ENCODE measurements at places on chromosomes 12 and 14. TPM values are rescaled to one million over a fixed set of nuclear protein-coding genes. Genes with fewer than 3 reads are reported as not detected.

- H3K27me3 ChIP-seq: no peaks in the 10 kb centered on the region
- no peaks in the 10 kb centered on the region for H3K4me1 ChIP-seq
- H3K4me3 ChIP-seq: no peak overlapping the region
- no peak for DNase-seq
- no peak overlapping the region for H3K27ac ChIP-seq
These were observed 446 bp downstream of the STAC3 start for GRCh38 chr12:57250541-57250940.

The AKAP6 gene
- total RNA-seq: 7.3 TPM

The CLEC4C gene
- not detected for total RNA-seq

- no peak for DNase-seq
- no peak overlapping the region for H3K27ac ChIP-seq
- no peaks in the 10 kb centered on the region for H3K27me3 ChIP-seq
- no peaks in the 10 kb centered on the region for H3K4me1 ChIP-seq
- no peak overlapping the region for H3K4me3 ChIP-seq
These were observed 86.7 kb downstream of the BCL2L14 start for GRCh38 chr12:12157424-12157823.

DNA sequence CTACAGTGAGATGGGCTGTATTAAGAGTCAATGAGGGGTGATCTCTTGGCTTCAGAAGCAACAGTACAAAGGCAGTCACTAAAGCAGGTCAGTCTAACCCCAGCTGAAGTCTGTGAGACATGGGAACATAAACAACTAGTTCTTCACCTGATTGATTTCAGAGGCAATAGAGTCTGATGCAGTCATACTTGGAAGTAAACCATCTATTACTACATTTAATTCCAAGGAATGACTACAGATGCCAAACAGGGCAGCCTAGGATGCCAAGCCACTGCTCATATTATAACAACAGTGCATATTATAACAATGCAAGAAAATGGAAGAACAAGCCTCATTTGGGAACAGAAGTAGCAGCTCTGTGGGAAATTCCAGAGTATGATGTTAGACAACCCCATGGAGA is 35.8 kb downstream of the GRIN2B start:
- H3K4me1 ChIP-seq: no peaks in the 10 kb centered on the region
- no peaks in the 10 kb centered on the region for H3K36me3 ChIP-seq
- DNase-seq: no peak
- no peak overlapping the region for H3K27ac ChIP-seq
- no peak overlapping the region for H3K4me3 ChIP-seq

DNA sequence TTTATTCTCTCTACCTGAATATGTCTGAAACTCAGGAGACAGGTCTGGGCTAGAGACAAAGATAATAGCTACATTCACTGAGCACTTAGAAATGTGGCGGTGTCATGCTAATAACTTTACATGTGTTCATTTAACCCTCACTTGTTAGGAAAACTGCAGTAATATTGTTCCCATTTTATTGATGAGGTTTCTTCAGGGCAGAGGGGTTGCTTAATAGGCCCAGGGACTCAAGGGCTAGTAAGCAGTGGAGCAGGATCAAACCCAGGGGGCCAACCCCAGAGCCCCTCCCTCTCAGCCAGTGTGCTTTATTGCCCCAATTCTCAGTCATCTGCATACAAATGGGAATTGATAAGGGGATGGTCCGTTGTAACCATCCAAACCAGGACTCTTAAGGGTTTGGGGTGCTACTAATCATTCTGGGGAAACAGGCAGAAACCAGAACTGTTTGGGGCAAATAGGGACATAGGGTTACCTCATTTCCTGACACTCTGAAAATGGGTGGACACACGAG is 142.8 kb upstream of the AMIGO2 start:
- peak overlapping the region; percentile 8 for H3K27ac ChIP-seq
- H3K27me3 ChIP-seq: no peaks in the 10 kb centered on the region
- peaks cover 31% of the 10 kb centered on the region for H3K4me1 ChIP-seq
- no peaks in the 10 kb centered on the region for H3K36me3 ChIP-seq
- H3K4me3 ChIP-seq: no peak overlapping the region
- no peak for DNase-seq

- no peaks in the 10 kb centered on the region for H3K4me1 ChIP-seq
- no peak overlapping the region for H3K27ac ChIP-seq
- no peaks in the 10 kb centered on the region for H3K27me3 ChIP-seq
- no peak overlapping the region for H3K4me3 ChIP-seq
- H3K36me3 ChIP-seq: no peaks in the 10 kb centered on the region
These were observed 216.6 kb downstream of the RAD51B start for GRCh38 chr14:68036202-68036601.

The DPY19L2 gene
- total RNA-seq: 3.4 TPM

The RDH12 gene
- total RNA-seq: 2.6 TPM

The MYF5 gene
- total RNA-seq: not detected

DNA sequence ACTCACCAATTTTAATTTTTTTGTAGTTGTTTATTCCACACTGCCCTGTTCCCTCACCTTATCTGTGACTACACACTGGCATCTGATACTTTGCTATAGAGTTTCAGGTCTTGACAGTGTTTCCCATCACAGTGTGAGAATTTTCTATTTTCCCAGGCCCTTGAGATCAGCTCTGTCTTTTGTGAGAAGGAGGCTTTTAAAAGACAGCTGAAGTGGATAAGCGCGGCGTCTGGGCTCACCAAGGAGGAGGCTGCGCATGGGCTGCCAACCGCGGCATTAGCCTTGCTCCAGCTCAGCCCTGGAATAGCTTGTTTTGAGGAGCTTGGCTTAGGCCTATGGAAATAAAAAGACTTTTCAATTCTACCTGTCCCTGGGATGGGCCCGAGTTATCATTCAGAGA is 181.3 kb downstream of the RMST start:
- H3K4me3 ChIP-seq: no peak overlapping the region
- no peak overlapping the region for H3K27ac ChIP-seq
- no peak for DNase-seq
- H3K27me3 ChIP-seq: no peaks in the 10 kb centered on the region
- H3K36me3 ChIP-seq: no peaks in the 10 kb centered on the region
- no peaks in the 10 kb centered on the region for H3K4me1 ChIP-seq

The EML1 gene
- total RNA-seq: 10.4 TPM

The FAM181A gene
- not detected for total RNA-seq

The ANKRD33 gene
- total RNA-seq: not detected

The C12orf50 gene
- total RNA-seq: 0.39 TPM

The PTPN21 gene
- total RNA-seq: 11.1 TPM

The PFKM gene
- 103 TPM for total RNA-seq

- H3K27me3 ChIP-seq: no peaks in the 10 kb centered on the region
- no peak for DNase-seq
- no peak overlapping the region for H3K4me3 ChIP-seq
These were observed 29.6 kb downstream of the PRDM4 start for GRCh38 chr12:107731366-107731765.

DNA sequence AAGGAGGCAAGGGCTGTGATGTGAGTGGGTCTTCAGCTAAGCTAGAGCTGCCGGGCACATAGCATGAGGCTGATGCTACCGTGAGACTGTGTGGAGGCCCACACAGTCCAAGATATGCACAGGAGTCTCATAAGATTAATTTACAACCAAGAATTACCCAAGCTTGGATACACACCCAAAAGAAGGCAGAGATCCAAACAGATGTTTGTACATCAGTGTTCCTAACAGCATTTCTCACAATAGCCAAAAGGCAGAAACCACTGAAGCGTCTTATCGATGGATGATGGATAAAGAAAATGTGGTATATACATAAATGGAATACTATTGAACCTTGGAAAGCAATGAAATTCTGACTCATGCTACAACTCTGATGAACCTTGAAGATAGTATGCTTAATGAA is 40.8 kb upstream of the RIC8B start:
- no peaks in the 10 kb centered on the region for H3K4me1 ChIP-seq
- DNase-seq: no peak
- no peak overlapping the region for H3K27ac ChIP-seq

GRCh38 chr12:32117316-32117715 is 10.7 kb downstream of the BICD1 start:
- no peaks in the 10 kb centered on the region for H3K27me3 ChIP-seq
- DNase-seq: no peak
- no peak overlapping the region for H3K4me3 ChIP-seq
- peaks cover 10% of the 10 kb centered on the region for H3K4me1 ChIP-seq
- no peaks in the 10 kb centered on the region for H3K36me3 ChIP-seq

- H3K27me3 ChIP-seq: no peaks in the 10 kb centered on the region
- no peaks in the 10 kb centered on the region for H3K36me3 ChIP-seq
- no peak overlapping the region for H3K4me3 ChIP-seq
- H3K27ac ChIP-seq: no peak overlapping the region
- peaks cover 4% of the 10 kb centered on the region for H3K4me1 ChIP-seq
These were observed 52.2 kb downstream of the GOLGA5 start for GRCh38 chr14:92846162-92846897.

GRCh38 chr12:131528144-131528543 is 182.7 kb upstream of the SFSWAP start:
- DNase-seq: no peak
- no peaks in the 10 kb centered on the region for H3K4me1 ChIP-seq
- H3K36me3 ChIP-seq: no peaks in the 10 kb centered on the region
- H3K4me3 ChIP-seq: no peak overlapping the region
- H3K27ac ChIP-seq: no peak overlapping the region

DNA sequence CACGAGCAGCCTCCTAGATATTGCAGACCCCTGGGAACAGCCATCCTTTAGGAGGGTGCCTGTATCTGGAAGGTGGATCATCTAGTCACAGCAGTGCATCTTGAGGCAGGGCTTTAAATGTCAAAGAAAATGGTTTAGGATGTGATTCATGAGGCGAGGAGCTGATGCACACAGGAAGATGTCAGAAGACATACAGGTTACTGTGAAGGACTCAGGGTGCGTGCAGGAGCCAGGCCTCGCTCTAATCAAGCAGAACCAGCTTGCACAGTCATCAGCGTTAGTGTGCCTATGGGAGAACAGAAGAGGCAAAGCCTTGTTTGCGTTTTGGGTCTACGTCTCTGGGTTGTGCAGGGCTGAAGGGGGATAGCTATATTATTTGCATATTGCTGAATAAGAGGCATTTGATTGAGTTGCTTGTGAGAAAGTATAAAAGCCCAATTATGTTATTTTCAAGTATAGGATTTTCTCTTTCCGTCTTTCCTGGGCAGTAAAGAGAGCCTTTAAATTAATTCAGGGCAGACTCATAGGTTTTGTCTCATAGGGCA is 77.3 kb upstream of the RPH3A start:
- no peak for DNase-seq
- H3K4me3 ChIP-seq: no peak overlapping the region
- H3K27ac ChIP-seq: no peak overlapping the region
- H3K4me1 ChIP-seq: no peaks in the 10 kb centered on the region

GRCh38 chr12:72075891-72076557 is 137.4 kb downstream of the TPH2 start:
- H3K27me3 ChIP-seq: no peaks in the 10 kb centered on the region
- no peaks in the 10 kb centered on the region for H3K36me3 ChIP-seq
- DNase-seq: no peak
- no peaks in the 10 kb centered on the region for H3K4me1 ChIP-seq
- H3K27ac ChIP-seq: no peak overlapping the region
- no peak overlapping the region for H3K4me3 ChIP-seq

DNA sequence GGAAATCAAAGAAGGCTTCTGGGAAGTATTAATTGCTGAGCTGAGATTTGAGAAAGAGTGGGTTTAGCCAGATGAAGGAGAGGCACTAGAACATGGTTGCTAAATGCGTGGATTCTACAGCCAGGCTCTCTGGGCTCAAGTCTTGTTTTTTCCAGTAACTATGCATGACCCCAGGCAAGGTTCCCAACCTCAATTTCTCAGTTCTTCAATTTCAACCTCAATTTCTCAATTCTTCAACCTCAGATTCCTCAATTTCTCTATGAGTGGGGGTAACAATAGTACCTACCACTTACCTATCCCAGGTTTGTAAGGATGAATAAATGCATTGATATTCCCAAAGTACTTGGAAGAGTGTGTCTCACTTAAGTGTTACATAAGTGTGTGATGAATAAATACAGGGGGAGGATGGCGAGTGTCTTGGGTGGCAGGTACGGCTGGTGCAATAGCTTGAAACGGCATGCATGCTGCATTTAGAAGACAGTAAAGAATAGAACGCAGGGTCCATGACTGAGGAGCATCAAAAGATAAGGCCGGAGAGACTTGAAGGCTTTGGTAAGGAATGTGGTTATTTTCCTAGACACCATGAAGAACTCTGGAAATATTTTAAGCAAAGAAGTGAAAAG is 149.1 kb upstream of the ATP2B1 start:
- no peaks in the 10 kb centered on the region for H3K36me3 ChIP-seq
- no peak for DNase-seq
- H3K27ac ChIP-seq: no peak overlapping the region
- H3K4me3 ChIP-seq: no peak overlapping the region
- no peaks in the 10 kb centered on the region for H3K4me1 ChIP-seq
- no peaks in the 10 kb centered on the region for H3K27me3 ChIP-seq

- H3K36me3 ChIP-seq: no peaks in the 10 kb centered on the region
- H3K4me1 ChIP-seq: no peaks in the 10 kb centered on the region
- no peaks in the 10 kb centered on the region for H3K27me3 ChIP-seq
These were observed 8.9 kb downstream of the ISCA2 start for GRCh38 chr14:74502236-74503019.

GRCh38 chr12:25785134-25785533 is 173.3 kb upstream of the RASSF8 start:
- no peaks in the 10 kb centered on the region for H3K36me3 ChIP-seq
- H3K27ac ChIP-seq: no peak overlapping the region
- no peak overlapping the region for H3K4me3 ChIP-seq
- H3K4me1 ChIP-seq: peaks cover 25% of the 10 kb centered on the region
- DNase-seq: no peak

DNA sequence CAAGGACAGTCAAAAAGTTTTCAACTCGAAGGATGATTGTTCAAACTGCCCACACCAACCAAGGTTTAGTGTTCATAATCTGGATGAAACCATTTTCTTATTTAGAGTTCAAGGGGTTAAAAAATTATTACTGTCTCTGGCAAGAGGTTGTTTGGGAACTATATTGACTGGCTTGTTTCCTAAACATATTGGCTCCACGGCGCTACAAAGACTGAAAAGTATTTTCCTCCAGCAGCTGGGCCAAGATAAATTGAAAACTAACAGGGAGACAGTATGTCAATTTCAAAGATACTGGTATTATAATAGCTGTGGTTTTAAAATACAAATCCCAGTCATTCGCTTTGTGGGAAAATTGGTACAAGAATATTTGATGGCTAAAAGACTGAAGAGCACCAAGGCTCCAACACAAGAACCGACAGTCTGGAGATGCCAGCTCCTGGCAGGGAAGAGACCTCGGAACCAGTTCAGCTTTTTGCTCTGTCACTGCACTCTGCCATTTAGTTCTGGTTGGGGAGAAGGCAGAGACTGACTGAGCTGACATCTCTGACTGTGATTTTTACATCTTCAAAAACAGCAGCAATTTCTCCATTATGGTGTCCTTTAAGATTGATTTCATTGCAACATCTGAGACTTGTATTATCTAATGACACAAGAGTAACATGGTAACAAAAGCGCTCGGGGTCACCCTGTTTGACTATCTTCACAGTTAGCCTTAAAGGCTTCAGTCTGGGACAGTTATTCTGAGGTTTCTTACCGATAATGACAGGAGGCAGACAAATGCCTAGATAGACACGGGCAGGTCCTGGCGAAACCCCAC is 62.0 kb downstream of the ST8SIA1 start:
- H3K4me1 ChIP-seq: peaks cover 4% of the 10 kb centered on the region
- no peak overlapping the region for H3K27ac ChIP-seq
- no peak for DNase-seq

The SLC5A8 gene
- not detected for total RNA-seq
